ENCODE measurements at places on chromosomes 4 and X. TPM values are rescaled to one million over a fixed set of nuclear protein-coding genes. Genes with fewer than 3 reads are reported as not detected.
A peak's percentile ranks its signal among the peaks of the same experiment; 100 is the strongest.

DNA sequence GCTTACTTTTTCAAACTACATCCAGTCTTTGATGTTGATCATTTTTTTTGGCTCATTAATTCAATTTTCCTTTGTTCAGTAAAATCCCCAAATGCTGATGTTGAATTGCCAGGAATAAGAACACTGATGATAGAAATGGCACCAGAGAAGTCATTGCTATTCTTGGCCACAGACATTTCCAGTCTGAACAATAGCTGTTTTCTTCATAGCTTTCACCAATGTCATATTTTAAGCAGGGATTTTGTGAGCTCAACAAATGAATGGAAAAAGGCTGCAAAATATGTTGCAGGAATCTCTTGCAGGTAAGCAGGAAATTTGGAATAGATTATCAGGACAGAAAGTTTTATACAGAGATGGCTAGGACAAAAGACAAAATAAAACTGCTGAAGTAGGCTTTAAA, 40.5 kb upstream of the GLRB start:
- no peak for DNase-seq
- H3K36me3 ChIP-seq, result no peaks in the 10 kb centered on the region
- H3K4me1 ChIP-seq, result no peaks in the 10 kb centered on the region

MAGEA3 gene
- not detected for total RNA-seq

PHF8 gene
- total RNA-seq, result 6.1 TPM

DNA sequence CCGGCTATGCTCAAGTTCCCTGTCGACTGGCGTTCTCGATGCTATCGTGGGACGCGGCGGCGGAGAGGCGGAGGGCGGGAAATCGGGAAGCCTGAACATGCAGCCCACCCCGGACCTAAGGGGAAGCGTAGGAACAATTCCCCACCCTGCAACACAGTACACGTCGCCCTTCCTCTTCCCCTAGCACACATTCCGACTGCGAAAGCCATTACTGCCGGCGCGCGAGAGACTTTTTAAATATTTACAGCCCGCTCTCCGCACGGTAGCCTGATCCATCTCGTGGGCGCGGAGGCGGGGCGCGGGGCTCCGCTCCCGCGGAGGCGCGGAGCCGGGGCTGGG, 48.1 kb upstream of the BCOR start:
- peaks cover 2% of the 10 kb centered on the region for H3K4me1 ChIP-seq
- no peak overlapping the region for H3K27ac ChIP-seq
- H3K4me3 ChIP-seq, result peak overlapping the region; percentile 77
- peak; percentile 50 for DNase-seq

SULT1B1 gene
- total RNA-seq, result 2.6 TPM

- H3K27me3 ChIP-seq, result no peaks in the 10 kb centered on the region
- H3K4me3 ChIP-seq, result no peak overlapping the region
- no peak overlapping the region for H3K27ac ChIP-seq
- no peaks in the 10 kb centered on the region for H3K4me1 ChIP-seq
- no peaks in the 10 kb centered on the region for H3K36me3 ChIP-seq
Observed at GRCh38 chr4:1804638-1805492, 11.8 kb downstream of the FGFR3 start.

DNA sequence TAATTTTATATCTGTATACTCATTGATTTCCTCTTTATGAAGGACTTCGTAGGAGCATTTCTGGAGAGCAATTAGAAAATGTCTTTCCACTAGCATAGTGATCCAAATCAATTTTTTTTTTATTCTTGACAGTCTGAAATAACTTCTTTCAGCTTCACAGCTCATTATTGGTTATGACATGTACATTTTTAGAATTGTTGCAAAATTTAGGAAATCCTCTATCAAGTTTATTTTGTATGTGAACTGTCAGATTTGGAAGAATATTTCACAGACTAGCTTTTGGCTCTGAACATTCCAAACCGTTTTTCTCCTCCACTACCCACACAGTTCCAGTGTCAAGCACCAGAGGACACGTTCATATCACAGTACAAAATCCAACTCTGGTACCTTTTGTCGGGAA, 249.6 kb upstream of the ATOH1 start:
- H3K27ac ChIP-seq, result no peak overlapping the region
- no peak for DNase-seq
- H3K4me1 ChIP-seq, result no peaks in the 10 kb centered on the region

- H3K4me1 ChIP-seq, result peaks cover 6% of the 10 kb centered on the region
- no peaks in the 10 kb centered on the region for H3K27me3 ChIP-seq
- no peak overlapping the region for H3K27ac ChIP-seq
- H3K36me3 ChIP-seq, result no peaks in the 10 kb centered on the region
Observed at GRCh38 chr4:159048166-159048886, 54.6 kb upstream of the RAPGEF2 start.

DMRTC1 gene
- not detected for total RNA-seq

DNA sequence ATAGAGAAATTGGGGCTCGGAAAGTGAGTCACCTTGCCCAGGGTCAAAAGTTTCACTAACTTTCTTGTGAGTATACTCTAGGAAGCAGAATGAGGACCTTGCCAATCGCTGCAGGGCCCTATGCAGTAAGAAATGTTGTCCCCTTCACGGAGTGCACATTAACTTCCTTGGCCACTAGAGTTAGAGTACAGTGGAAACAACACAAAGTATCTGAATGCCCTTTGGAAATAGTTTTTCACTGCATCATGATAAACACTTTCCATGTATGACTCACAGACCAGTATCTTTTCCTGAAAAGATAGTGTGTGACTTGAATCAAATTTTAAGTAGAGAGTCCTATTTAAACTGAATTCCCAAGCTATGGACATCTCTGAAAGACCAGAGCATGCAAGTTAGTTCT, 45.5 kb upstream of the STK26 start:
- H3K4me1 ChIP-seq, result no peaks in the 10 kb centered on the region
- no peak overlapping the region for H3K27ac ChIP-seq
- H3K36me3 ChIP-seq, result no peaks in the 10 kb centered on the region
- no peak overlapping the region for H3K4me3 ChIP-seq
- DNase-seq, result peak; percentile 6
- H3K27me3 ChIP-seq, result no peaks in the 10 kb centered on the region

NSUN7 gene
- total RNA-seq, result not detected

DNA sequence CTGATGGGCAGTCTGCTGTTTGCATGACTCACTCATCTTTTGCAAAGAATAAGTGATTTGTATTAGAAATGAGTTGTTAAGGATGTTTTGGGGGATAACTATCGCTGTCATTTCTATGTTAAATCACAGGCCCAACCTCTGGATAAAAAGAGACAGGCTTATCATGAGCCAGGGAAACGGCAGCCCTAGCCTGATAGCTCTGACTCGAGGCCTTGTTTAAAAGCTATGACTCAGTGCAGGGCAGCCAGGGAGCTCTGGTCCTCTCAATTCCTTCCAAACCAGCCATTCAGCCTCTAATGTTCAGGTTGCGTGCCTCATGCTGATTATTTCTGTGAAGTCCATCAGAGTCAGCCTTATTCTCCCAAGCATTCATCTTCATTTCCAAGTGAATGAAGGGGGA, 305.9 kb upstream of the HAND2 start:
- no peak overlapping the region for H3K27ac ChIP-seq
- H3K27me3 ChIP-seq, result no peaks in the 10 kb centered on the region
- DNase-seq, result peak; percentile 70
- H3K4me1 ChIP-seq, result no peaks in the 10 kb centered on the region
- H3K4me3 ChIP-seq, result no peak overlapping the region
- H3K36me3 ChIP-seq, result no peaks in the 10 kb centered on the region

- H3K4me1 ChIP-seq, result peaks cover 8% of the 10 kb centered on the region
- H3K27ac ChIP-seq, result peak overlapping the region; percentile 86
- peaks cover 13% of the 10 kb centered on the region for H3K36me3 ChIP-seq
- no peaks in the 10 kb centered on the region for H3K27me3 ChIP-seq
Observed at GRCh38 chr4:17578482-17578891, 1.5 kb downstream of the LAP3 start.

ARSD gene
- total RNA-seq, result 11.7 TPM

GRCh38 chr4:4333265-4333706, 43.2 kb downstream of the ZBTB49 start:
- H3K4me3 ChIP-seq, result peak overlapping the region; percentile 49
- peak; percentile 80 for DNase-seq
- no peak overlapping the region for H3K27ac ChIP-seq
- H3K27me3 ChIP-seq, result peaks cover 7% of the 10 kb centered on the region
- no peaks in the 10 kb centered on the region for H3K4me1 ChIP-seq

DNA sequence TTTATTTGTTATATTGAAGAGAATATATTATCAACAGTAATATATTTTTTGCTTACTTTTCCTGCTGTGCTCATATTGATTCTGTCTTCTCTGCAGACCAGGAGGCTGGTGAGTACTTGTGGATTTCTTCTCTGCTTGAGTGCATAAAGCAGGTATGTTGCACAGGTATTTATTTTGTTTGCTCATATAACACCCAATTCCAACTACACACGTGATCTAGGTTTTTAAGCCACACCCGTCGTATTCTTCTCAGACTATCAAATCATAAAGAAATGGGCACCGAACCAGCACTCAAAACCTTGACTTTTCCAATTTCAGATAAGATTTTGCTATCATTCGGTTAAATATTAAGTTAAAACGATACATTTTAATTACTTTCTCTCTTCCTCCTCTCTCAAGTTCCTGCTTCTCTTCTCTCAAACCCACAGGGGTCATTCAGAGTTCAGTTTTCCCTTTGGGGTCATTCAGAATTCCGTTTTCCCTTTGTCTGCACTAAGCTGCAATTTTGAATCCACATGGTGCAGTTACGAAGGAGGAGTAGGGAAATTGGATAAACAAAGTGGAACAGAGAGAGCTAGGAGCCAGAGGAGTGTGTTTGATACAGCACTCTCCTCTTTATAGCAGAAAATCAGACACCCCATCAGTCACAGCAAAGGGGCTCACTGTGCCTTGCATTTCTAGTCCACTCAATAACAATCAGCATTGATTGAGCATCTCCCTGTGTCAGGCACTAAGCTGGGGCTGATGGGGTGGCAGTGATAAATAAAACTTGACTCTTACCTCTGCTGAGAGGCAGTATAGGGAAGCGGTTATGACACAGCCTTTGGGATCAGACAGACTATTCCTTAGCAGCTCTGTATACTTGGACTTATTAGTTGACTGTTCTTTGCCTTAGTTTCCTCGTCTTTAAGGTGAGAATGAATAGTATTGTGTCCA, at the start of gene ADH1C:
TSS of gene ADH1C (minus strand) at position 145 of the 936 bp plus-strand sequence. CDS start at position 74, 71 bp downstream.
- no peaks in the 10 kb centered on the region for H3K27me3 ChIP-seq
- no peaks in the 10 kb centered on the region for H3K36me3 ChIP-seq
- no peak within 1 kb of the TSS for H3K4me3 ChIP-seq
- DNase-seq, result no peak

DNA sequence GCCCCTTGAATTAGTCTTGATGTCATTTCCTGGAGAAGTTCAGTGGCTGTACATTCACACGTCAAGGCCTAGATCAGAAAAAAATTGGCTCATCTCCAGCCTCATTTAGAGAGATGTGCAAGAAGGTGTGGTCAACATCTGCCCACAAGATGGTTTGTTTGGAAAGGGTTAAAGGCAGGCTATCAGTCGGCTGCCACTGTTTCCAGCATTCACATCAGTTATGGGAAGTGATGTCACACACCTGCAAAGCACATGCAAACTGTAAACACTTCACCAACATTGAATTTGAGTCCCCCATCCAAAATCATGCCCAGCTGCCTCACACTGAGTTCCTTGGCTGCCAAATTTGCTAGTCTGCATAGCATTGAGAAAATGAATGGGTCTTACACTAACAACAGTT, 498.3 kb upstream of the INTU start:
- H3K27me3 ChIP-seq, result no peaks in the 10 kb centered on the region
- no peak overlapping the region for H3K4me3 ChIP-seq
- H3K4me1 ChIP-seq, result peaks cover 16% of the 10 kb centered on the region
- H3K27ac ChIP-seq, result no peak overlapping the region
- DNase-seq, result no peak
- no peaks in the 10 kb centered on the region for H3K36me3 ChIP-seq

MAGEA2B gene
- not detected for total RNA-seq

Data from GM23248 (cell line).